Activated gamma-delta T cell treated with Interleukin-2 at 50 U/mL for 16 hours (primary cell): ENCODE measurements at places on chromosomes 7 and 10.

- no peak for DNase-seq
Measured at GRCh38 chr7:135102372-135102771, 45.5 kb upstream of the TMEM140 start.

DNA sequence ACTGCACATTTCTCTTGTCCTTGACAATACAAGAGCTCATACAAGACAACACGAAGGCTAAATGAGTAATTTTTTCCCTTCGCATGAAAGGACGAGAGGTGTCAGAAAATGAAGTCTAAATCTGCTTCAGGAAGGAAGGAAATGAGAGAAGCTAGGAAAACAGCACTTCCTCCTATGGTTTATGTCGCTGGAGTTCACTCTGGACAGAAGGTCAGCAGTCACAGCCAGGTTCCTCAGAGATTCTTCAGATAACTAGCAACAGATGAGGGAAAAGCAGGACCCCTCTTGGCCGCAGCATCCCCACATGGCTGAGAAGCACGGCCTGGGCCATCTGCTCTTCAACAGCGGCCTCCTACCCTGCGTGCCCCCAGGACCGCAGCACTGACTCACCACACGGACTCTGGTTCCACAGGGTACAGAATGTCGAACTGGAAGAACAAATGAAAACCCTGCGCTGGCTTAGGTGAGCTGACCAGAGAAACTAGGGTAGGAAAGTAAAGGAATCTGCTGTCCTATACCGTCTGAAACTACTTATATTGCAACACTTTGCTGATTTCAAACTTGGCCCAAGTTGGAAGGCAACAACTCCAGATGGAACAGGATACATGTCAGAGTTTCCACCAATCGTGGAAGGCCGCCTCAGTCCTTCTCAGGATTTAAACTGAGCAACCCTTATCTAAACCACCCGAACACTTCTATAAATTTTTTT, 26.3 kb downstream of the DNMBP start:
- no peak for DNase-seq

DNA sequence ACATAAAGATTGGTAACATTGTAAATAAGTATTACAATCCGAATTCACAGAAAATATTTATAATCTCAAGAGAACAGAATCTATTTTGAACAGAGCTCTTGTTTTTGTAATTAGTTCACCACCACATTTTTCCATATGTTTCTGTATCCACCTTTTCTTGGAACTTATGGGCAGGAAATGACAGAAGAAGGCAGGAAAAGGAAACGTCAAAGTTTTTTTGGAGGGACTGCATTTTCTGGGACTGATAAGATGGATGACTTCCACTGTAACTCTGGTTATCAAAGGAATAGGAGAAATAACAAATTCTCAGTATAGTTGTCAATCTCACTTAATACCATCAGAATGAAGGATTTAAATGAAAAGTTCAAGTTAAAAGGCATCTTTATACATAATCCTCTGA, 75.1 kb upstream of the SMNDC1 start:
- no peak for DNase-seq

- DNase-seq: no peak
Measured at GRCh38 chr10:176677-177076, 41.4 kb downstream of the ZMYND11 start.

DNA sequence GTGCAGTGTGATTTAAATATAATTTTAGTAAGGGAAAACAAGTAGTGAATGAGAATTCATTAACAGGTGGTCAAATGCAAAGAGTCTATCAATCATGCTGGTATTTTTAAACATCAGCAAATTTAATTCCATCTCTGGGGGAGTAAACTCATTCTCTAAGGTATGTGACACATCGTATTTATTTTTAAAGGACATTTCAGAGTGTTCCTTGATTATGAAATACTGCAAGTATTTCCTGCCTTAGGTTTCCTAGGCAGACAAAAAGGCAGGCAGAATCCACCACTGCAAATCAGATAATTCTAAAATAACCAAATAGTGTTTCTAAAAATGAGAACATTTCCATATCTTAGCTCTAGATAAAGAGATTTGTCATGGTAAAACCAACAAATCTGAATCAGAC, 193.8 kb downstream of the LRRTM3 start:
- DNase-seq: no peak

DNA sequence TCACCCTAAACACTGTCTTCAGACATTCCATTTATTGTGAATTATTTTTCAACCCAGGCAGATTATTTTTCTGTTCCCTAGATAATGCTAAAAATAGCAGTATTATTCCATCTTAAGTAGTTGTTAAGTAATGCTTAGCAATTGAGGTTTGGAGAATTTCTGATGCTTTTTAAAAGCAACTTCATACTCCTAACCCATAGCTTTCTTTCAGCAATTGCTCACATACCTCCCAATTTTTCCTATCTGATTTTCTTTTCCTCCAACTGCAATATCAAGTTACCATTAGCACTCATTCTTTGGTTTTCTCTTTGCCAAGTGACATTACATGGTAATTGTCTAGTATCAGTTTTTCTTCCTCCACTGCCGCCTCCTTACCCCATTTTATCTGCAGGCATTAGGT, 104.7 kb downstream of the GPR85 start:
- DNase-seq: no peak

DNA sequence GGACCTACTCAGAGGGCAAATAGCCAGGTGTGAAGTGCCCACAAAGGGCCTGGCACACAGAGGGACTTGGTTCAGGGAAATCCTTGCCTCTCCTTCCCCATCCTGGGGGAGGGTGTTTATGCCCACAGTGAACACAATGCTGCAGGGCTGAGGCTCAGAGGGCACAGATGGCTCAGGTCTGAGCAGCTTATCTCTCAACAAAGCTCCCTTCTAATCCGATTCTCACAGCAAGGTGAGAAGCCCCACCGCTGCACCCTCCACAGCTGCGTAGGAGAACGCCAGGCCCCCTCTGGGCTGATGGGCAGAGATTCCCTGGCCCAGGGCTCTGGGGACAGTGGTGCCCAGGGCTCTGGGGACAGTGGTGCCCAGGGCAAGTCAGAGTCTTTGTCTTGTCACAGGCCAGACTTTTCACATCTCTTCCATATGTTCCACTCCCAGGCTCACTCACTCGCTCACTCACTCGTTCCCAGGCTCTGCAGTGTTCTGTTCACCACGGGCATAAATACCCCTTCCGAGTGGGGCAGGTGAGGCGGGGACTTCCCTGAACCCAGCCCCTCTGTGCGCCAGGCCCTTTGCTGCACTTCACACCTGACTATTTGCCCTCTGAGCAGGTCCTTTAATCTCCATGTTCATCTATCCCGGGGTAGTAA, 8.7 kb upstream of the CDHR1 start:
- no peak for DNase-seq

GRCh38 chr10:43237128-43237527, 29.7 kb downstream of the RASGEF1A start:
- DNase-seq: peak; percentile 2

GRCh38 chr7:130379019-130379418, 1.3 kb upstream of the CPA1 start:
- DNase-seq: no peak

- DNase-seq: no peak
Measured at GRCh38 chr7:19709249-19709578, 377 bp upstream of the POLR1F start.

- DNase-seq: no peak
Measured at GRCh38 chr7:94432817-94433216, 38.1 kb downstream of the COL1A2 start.

- DNase-seq: no peak
Measured at GRCh38 chr10:113473851-113474250, 79.0 kb upstream of the HABP2 start.

DNA sequence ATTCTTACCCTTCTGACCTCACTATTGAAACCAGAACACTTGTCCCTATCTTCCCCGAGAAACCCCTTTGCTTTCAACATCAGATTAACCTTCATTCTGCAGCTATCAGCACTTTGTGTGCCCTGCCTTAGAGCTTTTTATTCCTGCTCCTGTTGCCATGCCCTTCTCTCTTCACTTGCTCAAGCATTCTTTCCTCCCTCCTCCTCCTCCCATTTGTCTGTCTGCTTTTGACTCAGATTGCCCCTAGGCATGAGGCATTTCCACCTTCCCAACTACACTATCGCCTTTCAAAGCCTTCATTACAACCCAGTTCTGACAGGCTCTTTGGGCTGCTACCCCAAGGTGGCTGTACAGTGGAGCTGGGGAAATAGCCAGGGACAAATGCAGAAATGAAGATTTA, 143.3 kb downstream of the SLC25A13 start:
- DNase-seq: no peak

- no peak for DNase-seq
Measured at GRCh38 chr10:73655990-73656298, at the start of gene SYNPO2L. Gene SYNPO2L (minus strand): TSS chr10:73656029. CDS start chr10:73655922, 107 bp downstream.

- DNase-seq: no peak
Measured at GRCh38 chr10:129174232-129175014, 292.6 kb upstream of the MGMT start.

DNA sequence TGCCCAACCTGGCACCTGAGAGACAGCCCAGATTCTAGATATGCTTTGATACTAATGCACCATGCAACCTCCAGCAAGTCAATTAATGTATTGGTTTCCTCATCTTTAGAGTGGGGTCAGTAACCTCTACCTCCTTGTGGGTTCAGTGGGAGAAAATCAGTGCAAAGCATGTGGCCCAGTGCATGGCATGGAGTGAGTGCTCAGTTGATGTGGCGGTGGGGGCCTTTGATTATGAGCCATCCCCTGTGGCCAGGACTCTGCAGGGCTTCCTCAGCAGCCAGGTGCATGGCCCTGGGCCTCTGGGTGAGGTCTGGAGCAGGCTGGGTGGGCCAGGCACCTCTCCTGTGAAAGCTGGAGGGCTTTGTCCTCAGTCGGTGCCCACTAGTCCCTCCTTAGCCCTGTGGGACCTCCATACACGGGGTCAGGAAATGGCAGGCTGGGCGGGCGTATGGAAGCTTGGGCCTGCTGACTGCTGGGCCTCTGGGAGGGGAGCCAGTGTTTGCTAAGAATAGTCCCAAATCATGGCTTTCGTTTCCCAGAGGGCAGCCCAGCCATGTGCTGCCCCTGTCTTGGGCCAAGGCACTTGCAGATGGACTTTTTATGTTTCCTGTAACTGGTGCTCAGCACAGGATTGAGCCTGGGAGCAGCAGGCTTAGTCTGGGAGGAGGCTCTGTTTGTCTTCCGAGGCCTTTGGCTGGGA, 3.4 kb downstream of the PALD1 start:
- no peak for DNase-seq

DNA sequence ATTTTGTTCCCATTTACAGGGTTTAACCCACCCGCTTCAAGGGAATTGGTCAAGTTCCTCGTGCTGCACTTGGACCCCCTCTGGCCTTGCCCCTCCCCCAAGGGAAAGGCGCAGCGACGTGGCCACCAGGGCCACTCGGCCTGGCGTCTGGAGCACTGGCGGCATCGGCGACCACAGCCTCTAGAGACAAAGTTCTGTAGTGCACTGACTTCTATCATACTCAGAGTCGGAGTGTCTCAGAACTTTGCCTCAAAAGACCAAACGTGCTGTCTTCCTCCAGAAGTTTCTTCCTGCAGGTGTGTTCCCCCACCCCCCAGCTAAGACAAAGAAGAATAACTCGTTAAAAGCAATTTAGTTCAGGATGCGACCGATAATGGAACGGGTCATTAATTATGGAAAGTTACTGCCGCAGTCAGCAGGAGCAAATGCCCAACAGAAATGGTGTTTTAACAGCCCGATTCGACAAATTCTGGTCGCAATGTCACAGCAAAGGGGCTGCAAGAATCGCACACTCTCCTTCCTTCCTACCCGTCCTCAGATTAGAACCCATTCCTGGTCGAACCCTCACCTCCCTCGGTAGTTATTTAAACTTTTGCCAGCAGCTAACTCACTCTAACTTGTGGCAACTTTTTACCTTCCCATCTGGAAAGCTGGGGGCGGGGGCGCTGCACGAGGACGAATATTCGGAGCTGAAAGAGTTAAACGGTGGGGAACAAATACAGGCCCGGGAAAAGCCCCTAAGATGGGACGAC, 202.1 kb upstream of the NFE2L3 start:
- no peak for DNase-seq

GRCh38 chr10:14453593-14453992, 122.9 kb upstream of the FRMD4A start:
- no peak for DNase-seq

DNA sequence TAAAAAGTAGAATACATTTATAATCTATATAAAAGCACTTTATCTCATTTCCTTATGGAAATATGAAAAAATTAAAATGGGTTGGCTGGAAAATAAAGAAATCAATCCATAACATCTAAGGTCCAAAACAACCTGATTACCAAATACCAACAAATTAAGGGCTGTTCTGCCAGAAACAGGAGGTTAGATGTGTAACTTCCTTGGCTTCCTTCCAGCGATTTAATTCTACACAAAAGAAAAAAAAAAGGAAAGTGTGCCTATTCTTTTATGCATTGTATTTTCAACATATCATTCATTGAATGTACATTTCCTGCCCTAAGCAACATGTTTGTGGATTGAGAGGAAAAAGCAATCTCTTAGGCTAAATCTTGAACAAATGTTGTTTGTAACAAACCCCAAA, 36.2 kb upstream of the USP6NL start:
- DNase-seq: no peak
